ENCODE measurements at places on chromosomes 13 and 19.

DNA sequence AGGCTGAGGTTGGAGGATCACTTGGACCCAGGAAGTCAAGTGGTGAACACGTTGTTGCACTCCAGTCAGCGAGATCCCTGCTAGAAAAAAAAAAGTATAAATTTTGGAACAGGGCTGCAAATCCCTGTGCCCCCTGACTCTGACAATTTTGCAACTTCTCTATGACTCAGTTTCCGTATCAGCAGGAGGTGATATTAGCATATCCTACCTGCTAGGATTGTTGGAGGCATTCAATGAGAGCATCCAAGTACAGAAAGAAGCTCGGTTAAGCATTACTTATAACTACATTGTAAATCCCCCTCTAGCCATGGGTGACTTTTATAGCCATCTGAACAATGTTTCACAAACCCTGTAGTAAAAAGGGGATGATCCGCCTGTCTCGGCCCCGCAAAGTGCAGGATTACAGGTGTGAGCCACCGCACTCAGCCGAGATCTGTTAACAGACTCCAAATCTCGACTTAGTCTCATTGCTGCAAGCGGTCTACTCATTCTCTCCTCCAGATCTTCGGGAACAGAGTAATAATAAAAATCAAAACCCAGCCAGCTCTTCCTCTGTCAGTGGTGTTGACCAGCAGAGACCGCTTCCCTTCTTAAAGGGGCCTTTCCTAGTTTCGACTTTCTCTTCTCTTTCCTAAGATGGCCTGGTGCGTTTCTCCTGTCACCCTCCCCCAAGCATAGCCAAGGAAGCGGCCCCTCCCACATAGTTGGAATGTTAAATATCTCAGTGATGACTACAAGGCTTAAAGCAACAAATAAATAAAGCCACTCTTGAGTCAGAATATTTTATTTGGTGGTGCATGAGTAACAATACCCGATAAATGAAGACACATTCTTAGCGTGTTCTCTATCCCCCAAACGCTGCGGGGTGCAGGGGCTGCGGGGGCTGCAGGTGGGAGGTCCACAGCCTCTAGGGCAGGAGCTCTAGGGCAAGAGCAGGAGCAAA is 10.3 kb upstream of the BICRA start:
- no peak for DNase-seq

DNA sequence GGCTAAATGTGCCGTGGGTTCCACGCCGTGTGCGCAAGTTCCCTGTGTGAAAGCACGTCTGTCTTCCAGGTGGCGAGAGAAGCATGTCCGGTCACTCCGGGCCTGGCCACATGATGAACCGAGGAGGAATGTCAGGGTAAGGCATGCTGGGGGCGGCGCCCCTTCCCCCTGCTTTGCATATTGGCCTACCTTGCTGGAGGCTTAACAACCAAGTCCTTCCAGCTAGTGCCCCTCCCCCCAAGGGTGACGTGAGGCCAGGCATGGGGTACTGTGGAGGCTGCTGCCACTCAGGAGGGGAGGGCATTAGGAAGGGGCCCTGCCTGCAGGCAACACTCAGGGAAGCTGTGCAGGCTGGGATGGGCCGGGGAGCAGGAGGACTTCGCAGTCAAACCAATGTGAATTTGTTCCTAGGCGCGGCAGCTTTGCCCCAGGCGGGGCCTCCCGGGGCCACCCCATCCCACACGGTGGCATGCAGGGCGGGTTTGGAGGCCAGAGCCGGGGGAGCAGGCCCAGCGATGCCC is 12.5 kb downstream of the MICOS13 start:
- no peak for DNase-seq

DNA sequence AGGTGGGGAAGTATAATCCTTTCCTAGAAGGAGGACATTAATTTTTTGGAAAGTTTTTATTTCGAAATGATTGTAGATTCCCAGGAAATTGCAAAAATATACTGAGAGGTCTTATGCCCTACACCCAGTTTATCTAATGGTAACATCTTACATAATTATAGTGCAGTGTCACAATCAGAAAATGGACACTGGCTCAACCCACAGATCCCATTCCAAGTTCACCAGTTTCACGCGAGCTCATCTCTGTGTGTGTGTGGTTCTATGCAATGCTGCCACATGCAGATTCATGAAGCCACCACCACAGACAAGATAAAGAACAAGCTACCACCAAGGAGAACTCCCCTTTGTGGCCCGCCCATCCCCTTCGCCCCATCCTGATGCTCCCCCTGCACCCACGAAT is 24.4 kb downstream of the IL17D start:
- DNase-seq, result no peak

DNA sequence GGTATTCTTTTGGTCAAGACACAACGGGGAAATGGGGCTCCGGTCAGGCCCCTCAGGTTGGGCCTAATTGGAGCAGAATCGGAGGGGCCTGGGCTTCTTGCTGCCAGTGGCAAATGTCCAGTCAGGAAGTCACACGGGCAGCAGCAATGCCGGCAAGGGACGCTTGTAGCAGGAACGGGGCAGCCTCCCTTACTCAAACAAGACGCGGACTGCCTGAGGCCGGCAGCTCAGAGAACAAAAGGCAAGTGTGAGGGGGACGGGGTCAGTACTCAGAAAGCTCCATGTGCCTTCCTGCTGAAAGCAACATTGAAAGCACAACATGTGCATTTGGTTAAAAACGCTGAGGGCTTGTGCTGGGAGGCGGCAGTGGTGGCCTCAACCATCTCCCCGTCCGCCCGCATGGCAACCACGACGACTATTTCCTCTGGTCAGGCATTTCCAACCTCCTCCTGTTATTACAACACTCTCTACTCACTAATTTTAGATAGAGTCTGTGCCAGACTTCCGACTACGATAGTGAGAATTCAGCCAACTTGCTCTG is 20.5 kb upstream of the RASA3 start:
- no peak for DNase-seq

DNA sequence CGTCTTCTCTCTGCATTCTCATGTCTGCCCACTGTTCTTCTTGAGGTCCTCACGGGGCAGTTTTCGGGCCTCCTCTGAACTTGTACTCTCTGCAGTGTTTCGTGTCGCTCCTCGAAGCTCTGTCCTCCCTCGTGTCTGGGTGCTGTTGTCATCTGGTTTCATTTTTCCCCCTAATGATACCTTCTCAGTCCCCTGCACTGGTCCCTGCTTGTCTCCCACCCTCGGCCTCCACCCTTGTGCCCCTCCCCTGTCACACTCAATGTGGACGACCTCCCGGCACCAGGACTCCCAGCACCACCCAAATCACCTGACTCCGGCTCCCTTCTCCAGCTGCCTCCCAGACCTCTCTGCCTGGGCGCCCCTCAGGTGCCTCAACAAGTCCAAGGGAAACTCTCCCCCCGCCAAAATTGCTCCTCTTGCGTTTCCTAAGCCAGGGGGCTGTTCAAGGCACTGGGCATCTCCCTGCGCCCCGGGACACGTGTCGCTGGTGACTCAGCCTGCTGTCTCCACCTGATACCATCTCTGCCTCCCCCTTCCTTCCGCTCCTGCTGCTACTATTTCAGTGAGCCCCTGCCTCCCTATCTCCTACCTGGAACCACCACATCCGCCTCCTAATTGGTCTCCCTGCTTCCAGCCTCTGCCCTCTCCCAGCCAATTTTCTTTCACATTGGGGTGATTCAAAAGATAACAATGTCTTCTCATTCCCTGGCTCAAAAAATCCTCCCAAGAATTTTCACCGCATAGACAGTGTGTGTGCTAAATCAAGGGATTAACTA is 49.5 kb downstream of the RFX2 start:
- no peak for DNase-seq

- DNase-seq, result no peak
These were observed 1108.8 kb upstream of the PCDH20 start for GRCh38 chr13:62524498-62524897.

DNA sequence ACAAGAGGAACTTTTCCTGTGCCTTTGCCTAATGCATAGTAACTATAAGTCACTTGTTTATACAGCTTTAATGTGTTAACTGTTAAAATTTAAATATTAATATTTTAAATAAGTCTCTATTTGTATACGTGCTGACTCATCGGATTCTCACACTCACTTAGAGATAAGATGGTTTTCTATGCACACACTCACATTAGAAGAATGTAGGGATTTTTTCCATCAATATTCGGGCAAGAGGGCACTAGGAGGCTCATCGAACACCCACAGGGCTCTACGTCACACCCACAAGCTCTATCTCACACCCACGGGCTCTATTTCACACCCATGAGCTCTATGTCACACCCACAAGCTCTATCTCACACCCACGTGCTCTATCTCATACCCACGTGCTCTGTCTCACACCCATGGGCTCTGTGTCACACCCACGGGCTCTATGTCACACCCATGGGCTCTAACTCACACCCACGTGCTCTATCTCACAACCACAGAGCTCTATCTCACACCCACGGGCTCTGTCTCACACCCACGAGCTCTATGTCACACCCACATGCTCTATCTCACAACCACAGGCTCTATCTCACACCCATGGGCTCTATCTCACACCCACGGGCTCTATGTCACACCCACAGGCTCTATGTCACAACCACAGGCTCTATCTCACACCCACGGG is 73.4 kb downstream of the COL4A2 start:
- no peak for DNase-seq

DNA sequence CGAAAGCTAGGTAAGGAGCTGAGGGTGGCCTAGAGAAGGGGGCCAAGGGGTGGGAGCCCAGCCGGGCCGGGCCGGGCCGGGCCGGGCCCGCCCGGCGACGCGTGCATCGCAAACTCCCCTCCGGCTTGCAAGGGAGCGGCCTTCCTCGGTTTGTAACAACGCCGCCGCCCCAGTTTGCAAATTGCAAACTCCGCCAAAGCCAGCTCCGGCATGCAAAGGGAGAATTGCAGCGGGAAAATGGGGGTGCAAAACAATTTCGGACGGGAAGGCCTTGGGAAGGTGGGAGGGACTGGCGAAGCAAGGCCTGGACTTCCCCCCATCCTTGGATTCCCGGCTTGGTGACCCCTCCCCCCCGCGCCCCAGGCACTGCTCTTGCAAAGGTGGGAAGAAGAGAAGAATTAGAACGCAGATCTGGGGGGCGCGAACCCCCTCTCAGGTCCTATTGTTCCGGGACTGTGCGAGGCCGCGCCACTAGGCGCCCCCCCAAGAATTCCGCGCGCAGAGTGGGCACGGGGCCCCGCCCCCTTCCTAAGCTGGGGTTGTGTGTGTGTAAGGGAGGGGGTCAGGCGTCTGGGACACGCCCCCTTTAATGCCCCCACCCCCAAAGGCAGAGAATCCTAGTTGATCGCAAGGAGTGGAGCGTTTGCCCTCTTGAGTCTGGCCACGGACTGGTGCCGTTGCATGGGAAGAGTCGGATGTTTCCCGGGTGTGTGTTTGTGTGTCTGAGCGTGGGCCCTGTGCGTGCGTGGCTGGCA is 926 bp downstream of the PRR12 start:
- DNase-seq, result no peak

GRCh38 chr13:75959861-75960481 is 323.8 kb downstream of the LMO7 start:
- no peak for DNase-seq

DNA sequence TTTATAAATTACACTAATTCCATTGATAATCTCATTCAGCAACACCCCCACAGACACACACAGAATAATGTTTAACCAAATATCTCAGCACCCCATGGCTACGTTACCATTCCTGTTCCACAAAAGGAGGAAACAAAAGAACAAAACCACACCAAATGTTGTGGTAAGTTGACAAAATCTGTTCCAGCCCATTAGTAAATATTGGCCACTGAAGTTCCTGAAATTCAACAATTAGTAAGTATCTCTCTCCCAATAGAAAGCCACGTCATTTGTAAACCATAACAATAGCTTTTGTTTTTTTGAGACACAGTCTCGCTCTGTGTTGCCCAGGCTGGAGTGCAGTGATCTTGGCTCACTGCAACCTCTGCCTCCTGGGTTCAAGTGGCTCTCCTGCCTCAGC is 2.3 kb upstream of the FCAR start:
- no peak for DNase-seq

- DNase-seq, result peak; percentile 92
These were observed 28.3 kb downstream of the ZNF507 start for GRCh38 chr19:32373585-32374295.

DNA sequence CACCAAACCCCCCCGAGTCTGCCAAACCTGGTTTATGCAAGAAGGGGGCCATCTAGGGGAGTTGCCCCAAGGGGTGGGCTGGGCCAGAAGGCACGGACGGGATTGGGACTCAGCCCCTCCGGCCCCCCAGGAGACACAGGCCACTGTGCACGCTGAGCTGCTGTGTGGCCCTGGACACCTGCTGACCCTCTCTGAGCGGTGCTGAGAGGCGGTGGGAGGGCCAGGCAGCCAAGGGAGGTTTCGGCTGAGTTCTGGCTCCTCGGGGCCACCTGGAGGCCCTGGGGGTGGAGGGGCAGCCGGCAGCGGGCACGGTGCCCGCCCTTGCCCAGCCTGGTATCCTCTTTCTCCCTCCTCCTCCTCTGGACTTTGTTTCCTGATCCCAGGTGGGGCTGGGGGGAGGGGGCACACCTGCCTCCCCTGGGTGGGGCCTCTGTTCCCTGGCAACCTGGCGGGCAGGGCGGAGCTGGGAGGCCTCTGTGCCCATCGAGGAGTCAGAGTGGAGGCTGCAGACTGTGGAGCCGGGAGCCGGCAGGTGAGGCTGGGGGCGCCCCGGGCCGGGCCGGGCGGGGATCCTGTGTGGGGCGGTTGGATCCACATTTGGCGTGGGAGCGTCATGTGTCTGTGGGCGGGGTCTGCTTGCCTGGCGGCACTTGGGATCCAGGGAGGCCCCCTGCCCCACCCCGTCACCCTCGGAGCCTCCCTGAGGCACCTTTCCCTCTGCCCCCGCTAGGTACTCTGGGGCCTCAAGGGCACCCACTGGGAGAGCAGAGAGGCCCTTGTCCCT is at the start of gene MISP:
MISP (plus strand) TSS at position 473 of the 784 bp plus-strand sequence. CDS start 5,835 bp downstream, outside the sequence.
- no peak for DNase-seq

DNA sequence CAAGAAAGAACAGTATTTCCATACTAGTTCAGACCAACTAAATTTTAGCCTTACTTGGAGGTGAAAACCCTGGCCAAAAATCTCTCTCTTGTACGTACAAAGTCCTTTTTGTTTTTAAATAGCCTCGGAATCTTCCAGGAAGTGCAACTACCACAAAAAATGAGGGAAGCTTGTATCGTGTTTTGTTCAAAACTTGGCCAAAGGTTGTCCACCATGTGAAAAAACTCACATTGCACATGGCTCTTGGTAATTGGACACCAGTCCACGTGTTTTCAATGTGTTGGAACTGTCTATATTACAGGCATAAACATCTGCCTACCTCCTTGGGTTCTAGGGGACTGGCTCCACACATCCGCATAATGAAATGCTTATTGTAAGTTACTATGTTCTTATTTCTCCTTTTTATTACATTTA is 15.2 kb upstream of the STRN4 start:
- DNase-seq, result no peak

- DNase-seq, result no peak
These were observed 12.3 kb downstream of the CIB3 start for GRCh38 chr19:16160943-16161560.

Data from glomerular endothelial cell (primary cell).